ENCODE measurements at places on chromosomes 13 and 19. TPM values are rescaled to one million over a fixed set of nuclear protein-coding genes. Genes with fewer than 3 reads are reported as not detected.

Gene IGFLR1
- 40.3 TPM for polyA plus RNA-seq

Gene SIGLEC7
- polyA plus RNA-seq: not detected

Gene CEACAM20
- not detected for polyA plus RNA-seq

Gene RXFP2
- not detected for polyA plus RNA-seq

Gene PROZ
- 0.05 TPM for polyA plus RNA-seq

Gene ZNF613
- 3.8 TPM for polyA plus RNA-seq

Gene CEACAM5
- not detected for polyA plus RNA-seq

Gene CLEC4M
- not detected for polyA plus RNA-seq

Gene TEX29
- 0.08 TPM for polyA plus RNA-seq

Gene MEF2B
- polyA plus RNA-seq: 17.8 TPM

Gene ATP12A
- 1.3 TPM for polyA plus RNA-seq

Gene DAPK3
- 53.2 TPM for polyA plus RNA-seq

Gene THSD1
- 0.22 TPM for polyA plus RNA-seq

Gene SLC10A2
- not detected for polyA plus RNA-seq

Gene ZNF878
- polyA plus RNA-seq: 0.91 TPM

Measured in H1 (cell line).